ENCODE measurements at places on chromosomes 5 and 9.

- DNase-seq = no peak
Measured at GRCh38 chr9:109176386-109176785, 9.3 kb upstream of the FRRS1L start.

DNA sequence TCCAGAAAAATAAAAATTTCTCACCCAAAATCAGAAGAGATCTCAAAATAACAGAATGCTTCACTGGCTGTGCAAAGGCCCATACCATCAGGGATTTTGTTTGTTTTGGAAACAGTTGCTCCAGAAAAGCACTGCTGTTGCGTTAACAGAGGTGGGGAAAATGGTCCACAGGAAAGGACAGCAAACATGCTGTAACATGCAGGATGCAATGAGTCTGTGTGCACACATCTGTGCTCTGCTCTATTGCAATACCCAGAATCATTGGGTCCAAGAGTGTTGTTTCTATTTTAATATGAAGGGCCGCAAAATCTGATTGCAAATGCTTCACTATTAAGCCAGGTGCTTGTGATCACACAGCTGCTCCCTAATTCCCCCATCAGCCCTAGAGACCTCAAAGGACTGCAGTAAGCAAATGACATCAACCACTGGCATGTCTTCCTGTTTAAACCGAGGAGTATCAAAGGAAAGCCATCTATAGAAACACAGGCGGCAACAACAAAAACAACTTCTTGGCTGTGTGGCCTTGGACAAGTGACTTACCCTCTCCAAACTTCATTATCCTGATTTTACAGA, 141.0 kb downstream of the DCP2 start:
- DNase-seq = no peak

- no peak for DNase-seq
Measured at GRCh38 chr5:133289686-133290367, 238.0 kb downstream of the HSPA4 start.

DNA sequence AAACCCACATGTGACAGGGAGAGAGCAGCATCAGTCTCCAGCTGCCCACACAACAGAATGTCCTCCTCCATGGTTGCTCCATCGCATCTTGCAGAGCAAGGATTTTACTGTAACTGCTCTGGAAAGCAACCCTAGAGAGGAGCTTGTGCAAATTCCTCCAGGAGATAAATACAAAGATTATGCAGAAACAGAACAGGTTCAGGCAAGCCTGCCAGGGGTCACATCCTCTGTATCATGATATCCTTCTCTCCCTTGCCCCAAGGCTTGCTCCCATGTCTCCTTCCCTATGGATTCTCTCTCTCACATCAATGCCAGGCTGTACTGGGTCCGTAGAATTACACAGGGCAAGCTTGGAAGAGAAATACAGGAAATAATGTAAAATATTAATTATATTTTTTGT, 226.0 kb downstream of the MPDZ start:
- DNase-seq = no peak

DNA sequence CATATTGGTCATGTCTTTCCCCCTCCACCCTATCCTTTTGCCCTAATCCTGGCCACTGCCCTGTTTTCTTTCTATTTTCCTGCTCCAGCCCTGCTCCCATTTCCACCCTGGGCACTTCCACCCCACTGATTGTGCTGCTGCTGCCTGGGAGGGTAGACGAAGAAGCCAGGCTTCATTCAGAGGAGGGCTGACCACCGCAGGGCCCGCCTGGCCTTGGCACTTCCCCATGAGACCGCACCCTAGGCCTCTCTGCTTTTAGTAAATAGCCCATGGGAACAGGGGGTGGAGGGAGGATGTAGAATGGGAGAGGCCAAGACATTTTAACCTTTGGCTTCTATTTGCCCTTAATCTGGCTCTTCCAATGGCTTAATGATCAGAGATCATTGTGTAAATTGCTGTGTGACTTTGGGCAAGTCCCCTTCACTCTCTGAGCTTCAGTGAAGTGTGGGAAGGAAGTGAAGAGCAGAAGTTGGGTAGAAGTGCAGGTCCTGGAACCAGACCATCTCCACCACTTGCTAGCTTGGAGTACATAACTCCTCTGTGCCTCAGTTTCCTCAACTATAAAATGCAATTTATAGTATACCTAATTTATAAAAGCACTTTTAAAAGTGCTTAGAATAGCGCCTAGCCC, 13.6 kb upstream of the GPX3 start:
- DNase-seq = no peak

GRCh38 chr5:76029739-76030138, 53.4 kb upstream of the SV2C start:
- no peak for DNase-seq

GRCh38 chr5:109496112-109496511, 86.3 kb upstream of the PJA2 start:
- no peak for DNase-seq

DNA sequence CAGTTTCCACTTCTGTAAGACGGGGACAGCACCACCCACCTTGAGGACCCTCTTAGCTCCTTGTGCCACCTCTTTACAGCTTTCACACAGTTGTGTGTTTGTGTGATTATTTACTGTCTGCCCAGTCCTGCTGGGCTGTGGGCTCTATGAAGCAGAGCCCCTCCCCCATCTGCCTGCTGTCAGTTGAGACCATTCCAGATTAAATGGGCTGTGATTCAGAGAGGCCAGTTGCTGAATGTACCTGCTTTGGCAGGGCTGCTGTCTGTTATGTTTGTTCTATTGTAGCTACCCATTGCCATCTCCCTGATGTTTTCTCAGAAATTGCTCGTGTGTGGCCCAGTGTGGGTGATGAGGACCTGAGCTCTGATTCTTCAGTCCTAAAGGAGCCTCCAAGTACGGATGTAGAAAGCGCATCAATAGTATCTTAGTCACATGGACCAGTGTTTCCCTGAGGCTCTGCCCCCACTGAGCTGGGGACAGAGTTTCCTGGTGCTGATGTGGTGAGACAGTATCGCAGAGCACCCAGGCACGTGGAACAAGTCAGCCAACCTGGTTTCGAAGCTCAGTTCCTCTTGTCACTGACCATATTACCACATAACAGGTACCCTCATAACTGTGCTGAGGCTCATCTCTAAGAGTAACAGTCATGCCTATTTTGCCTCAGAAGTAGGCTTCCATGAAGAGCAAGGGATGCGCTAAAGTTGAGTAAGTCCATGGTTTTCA, 3.7 kb downstream of the ANGPTL2 start:
- DNase-seq = no peak

DNA sequence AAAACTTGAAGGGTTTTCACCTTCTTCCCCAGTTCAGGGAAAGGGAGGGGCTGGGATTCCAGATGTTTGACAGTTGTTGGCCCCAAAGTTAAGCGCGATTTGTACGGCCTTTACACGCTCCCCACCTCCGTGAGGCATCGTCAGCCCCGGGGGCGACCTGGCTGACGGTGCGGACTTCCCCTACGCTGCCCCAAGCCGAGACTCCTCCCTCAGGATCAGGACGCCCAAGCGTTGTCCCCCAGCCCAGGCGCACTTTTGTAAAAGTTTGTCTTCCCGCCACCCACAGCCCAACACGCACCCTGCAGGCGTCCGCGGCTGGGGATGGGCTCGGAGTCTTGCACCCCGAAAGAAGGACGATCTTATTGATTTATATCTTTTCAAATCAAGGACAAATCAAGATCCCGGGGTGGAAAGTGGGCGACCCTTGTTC, 713 bp downstream of the MOB3B start:
- peak; percentile 36 for DNase-seq

- no peak for DNase-seq
Measured at GRCh38 chr5:89878140-89879132, 531.1 kb downstream of the CETN3 start.

GRCh38 chr5:163193886-163194285, 243.5 kb upstream of the CCNG1 start:
- DNase-seq = no peak

GRCh38 chr5:125657936-125658335, 765.3 kb upstream of the GRAMD2B start:
- DNase-seq = no peak
